Neural progenitor cell (in vitro differentiated cells): ENCODE measurements at places on chromosomes 7 and 10.

- H3K27ac ChIP-seq = no peak overlapping the region
- no peaks in the 10 kb centered on the region for H3K27me3 ChIP-seq
- H3K4me1 ChIP-seq = peaks cover 16% of the 10 kb centered on the region
- DNase-seq = no peak
- no peak overlapping the region for H3K4me3 ChIP-seq
Observed at GRCh38 chr10:90732581-90732980, 125.3 kb downstream of the HTR7 start.

GRCh38 chr10:69130251-69130650 is 6.3 kb downstream of the VPS26A start:
- H3K36me3 ChIP-seq = peaks cover 14% of the 10 kb centered on the region
- H3K4me1 ChIP-seq = peaks cover 4% of the 10 kb centered on the region
- no peak overlapping the region for H3K27ac ChIP-seq
- no peak for DNase-seq
- no peak overlapping the region for H3K4me3 ChIP-seq

- H3K4me1 ChIP-seq = no peaks in the 10 kb centered on the region
- no peaks in the 10 kb centered on the region for H3K36me3 ChIP-seq
- DNase-seq = no peak
- H3K4me3 ChIP-seq = no peak overlapping the region
- H3K27me3 ChIP-seq = no peaks in the 10 kb centered on the region
Observed at GRCh38 chr7:80635998-80636397, 2.4 kb upstream of the CD36 start.

- H3K27ac ChIP-seq = no peak overlapping the region
- H3K4me3 ChIP-seq = no peak overlapping the region
- peaks cover 100% of the 10 kb centered on the region for H3K27me3 ChIP-seq
- no peaks in the 10 kb centered on the region for H3K36me3 ChIP-seq
- no peak for DNase-seq
Observed at GRCh38 chr7:27124096-27124901, 6.3 kb downstream of the HOXA4 start.

DNA sequence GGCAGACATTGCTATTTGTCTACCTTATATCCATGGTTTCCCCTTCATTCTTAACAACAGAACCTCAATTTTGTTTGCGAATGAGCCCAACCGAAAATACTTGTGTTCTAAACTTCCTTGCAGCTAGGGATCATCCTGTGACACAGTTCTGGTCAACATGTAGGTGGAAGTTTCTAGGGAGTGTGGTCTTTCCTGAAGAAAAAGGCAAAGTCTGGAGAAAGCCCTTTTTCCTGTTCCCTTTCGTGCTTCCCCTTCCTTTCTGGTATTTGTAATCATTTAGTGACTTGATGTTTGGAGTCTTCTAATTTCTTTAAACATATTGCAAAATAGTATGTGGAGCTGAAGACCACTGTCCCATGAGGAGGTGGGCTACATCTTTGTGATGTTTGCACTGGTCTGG is 2.9 kb upstream of the IFRD1 start:
- no peaks in the 10 kb centered on the region for H3K27me3 ChIP-seq
- no peak overlapping the region for H3K4me3 ChIP-seq

DNA sequence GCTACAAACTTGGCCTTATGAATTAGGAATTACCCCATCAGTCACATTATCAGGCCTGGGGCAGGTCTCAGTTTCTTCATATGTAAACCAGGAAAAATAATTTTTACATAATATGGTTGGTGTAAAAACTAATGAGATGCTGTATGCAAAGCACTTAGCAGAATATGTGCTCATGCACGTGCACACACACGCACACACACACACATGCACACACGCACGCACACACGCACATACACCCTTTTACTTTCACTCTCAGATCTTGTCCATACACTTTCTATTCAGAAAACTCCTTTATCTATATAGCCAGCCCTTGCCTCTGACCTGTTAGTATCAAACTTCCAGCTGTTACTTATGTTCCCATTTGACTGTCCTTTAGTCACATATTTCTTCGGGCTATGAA is 92.7 kb downstream of the CREB5 start:
- no peak for DNase-seq
- peaks cover 3% of the 10 kb centered on the region for H3K4me1 ChIP-seq
- H3K36me3 ChIP-seq = no peaks in the 10 kb centered on the region

- DNase-seq = no peak
- H3K27me3 ChIP-seq = no peaks in the 10 kb centered on the region
- H3K27ac ChIP-seq = no peak overlapping the region
Observed at GRCh38 chr7:131455001-131455400, 101.4 kb downstream of the PODXL start.

DNA sequence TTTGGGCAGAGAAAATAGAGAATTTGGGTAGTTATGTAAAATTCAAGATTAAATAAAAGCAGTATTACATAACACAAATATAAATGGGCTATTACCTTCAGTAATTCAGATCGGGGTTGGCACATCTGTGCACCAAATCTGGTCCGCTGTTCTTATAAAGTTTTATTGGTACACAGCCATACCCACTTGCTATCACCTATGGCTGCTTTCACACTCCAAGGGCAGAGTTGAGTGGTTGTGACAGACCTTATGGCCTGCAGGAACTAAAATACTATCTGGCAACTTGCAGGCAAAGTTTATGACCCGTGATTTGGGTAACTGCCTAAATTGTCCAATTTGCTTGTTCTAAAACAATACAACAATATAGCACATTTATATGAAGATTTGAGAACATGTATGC is 249.3 kb downstream of the DIP2C start:
- no peaks in the 10 kb centered on the region for H3K4me1 ChIP-seq
- no peak overlapping the region for H3K4me3 ChIP-seq
- no peak overlapping the region for H3K27ac ChIP-seq
- no peaks in the 10 kb centered on the region for H3K27me3 ChIP-seq
- no peaks in the 10 kb centered on the region for H3K36me3 ChIP-seq

GRCh38 chr10:78915190-78915518 is 153.6 kb upstream of the ZMIZ1 start:
- DNase-seq = no peak
- H3K27ac ChIP-seq = no peak overlapping the region
- no peaks in the 10 kb centered on the region for H3K36me3 ChIP-seq
- no peak overlapping the region for H3K4me3 ChIP-seq
- peaks cover 40% of the 10 kb centered on the region for H3K4me1 ChIP-seq
- peaks cover 50% of the 10 kb centered on the region for H3K27me3 ChIP-seq

DNA sequence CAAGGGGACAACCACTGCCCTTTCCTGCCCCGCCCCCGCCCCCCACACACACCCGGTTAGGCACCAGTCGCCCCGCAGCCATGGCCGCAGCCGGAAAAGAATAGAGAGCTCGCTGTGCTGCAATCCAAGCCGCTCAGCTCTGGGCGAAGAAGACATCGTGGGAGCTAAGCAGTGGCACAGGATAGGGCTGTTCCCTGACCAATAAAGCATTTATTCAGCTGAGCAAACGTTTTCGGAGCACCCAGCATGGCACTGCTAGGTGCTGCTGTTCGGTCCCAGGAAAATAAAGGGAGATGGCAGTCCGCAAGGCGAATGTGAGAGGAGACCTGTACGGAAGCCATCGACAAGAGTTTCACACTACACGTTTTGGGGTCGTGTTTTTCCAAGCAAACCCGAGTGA is 18.3 kb downstream of the SKIDA1 start:
- H3K36me3 ChIP-seq = peaks cover 8% of the 10 kb centered on the region
- H3K27me3 ChIP-seq = no peaks in the 10 kb centered on the region
- peak overlapping the region; percentile 99 for H3K4me3 ChIP-seq

GRCh38 chr10:7767209-7767608 is 20.6 kb downstream of the KIN start:
- H3K4me3 ChIP-seq = no peak overlapping the region
- no peak overlapping the region for H3K27ac ChIP-seq
- H3K36me3 ChIP-seq = peaks cover 15% of the 10 kb centered on the region
- DNase-seq = no peak
- no peaks in the 10 kb centered on the region for H3K27me3 ChIP-seq
- H3K4me1 ChIP-seq = no peaks in the 10 kb centered on the region

DNA sequence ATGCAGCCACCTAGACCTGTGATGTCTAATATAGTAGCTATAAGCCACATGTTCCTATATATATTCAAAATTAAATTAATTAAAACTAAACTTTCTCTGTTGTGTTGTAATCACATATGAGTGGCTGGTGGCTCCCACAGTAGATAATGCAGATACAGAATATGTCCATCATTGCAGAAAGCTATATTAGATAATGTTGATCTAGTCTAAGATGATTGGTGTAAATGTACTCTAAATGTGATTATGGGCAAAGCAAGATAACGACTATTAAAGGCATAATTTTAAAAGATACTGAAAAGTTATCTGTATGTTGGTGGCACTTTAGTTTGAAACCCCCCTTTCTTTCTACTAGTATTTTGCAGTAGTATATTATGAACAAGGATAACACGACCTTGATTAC is 5.7 kb upstream of the HGF start:
- no peak for DNase-seq
- no peaks in the 10 kb centered on the region for H3K4me1 ChIP-seq
- H3K4me3 ChIP-seq = no peak overlapping the region
- no peaks in the 10 kb centered on the region for H3K36me3 ChIP-seq
- no peak overlapping the region for H3K27ac ChIP-seq

DNA sequence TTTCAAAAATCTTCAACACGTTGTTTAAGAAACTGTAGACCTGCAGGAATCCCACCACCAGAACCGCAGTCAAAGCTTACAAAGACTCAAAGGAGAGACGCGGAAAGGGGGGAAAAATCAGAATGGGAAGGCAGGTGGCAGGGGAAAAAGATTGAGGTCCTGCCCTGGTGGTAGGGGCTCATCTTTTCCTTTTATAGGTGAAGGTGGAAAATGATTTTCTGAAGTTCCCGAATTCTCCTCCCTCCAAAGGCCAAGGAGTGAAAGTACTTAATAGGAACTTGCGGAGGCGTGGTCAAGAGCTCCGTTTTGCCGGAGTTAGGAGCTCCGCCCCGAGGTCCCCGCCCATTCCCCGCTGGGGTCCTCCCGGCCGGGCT is 724 bp downstream of the BBIP1 start:
- H3K4me1 ChIP-seq = peaks cover 19% of the 10 kb centered on the region
- DNase-seq = peak; percentile 98
- peak overlapping the region; percentile 98 for H3K27ac ChIP-seq
- peak overlapping the region; percentile 86 for H3K4me3 ChIP-seq

DNA sequence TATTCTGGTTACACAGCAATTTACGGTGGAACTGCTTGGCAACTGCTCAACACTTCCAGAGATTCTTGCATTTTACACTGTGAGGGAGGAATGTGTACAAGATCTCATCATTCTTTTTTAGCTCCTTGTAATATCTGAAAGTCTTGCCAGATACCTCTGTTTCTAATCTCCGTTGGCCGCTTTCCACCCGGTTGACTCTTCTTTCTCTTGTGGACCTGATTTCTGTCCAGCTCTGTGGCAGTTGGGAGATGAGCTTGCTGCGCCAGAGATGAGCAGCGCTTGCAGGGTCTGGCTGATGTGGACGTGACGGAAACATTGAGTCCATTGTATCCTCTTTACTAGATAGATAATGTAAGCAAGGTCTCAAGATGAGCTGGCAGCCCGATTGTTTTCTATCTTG is 27.6 kb downstream of the SPAG6 start:
- H3K27me3 ChIP-seq = no peaks in the 10 kb centered on the region
- H3K36me3 ChIP-seq = no peaks in the 10 kb centered on the region
- H3K27ac ChIP-seq = no peak overlapping the region

DNA sequence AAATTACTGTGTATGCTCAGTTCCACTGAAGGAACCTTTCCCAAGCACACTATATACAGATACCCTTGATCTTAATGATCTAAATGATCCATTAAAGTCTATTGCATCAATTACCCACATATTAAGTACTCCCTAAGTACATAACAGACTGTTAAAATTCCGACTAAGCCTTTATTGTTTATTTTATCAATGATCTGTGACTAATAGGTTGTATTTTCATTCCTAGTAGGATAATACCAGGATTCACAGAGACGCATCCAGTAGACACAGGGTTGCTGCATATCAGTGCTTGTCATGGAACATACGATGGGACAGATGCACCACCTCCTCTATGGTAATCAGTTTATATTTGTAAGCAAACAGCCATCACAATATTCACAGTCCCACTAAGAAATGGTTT is 159.6 kb upstream of the SLC26A5 start:
- H3K4me3 ChIP-seq = no peak overlapping the region
- no peaks in the 10 kb centered on the region for H3K4me1 ChIP-seq
- no peak overlapping the region for H3K27ac ChIP-seq
- no peaks in the 10 kb centered on the region for H3K27me3 ChIP-seq

DNA sequence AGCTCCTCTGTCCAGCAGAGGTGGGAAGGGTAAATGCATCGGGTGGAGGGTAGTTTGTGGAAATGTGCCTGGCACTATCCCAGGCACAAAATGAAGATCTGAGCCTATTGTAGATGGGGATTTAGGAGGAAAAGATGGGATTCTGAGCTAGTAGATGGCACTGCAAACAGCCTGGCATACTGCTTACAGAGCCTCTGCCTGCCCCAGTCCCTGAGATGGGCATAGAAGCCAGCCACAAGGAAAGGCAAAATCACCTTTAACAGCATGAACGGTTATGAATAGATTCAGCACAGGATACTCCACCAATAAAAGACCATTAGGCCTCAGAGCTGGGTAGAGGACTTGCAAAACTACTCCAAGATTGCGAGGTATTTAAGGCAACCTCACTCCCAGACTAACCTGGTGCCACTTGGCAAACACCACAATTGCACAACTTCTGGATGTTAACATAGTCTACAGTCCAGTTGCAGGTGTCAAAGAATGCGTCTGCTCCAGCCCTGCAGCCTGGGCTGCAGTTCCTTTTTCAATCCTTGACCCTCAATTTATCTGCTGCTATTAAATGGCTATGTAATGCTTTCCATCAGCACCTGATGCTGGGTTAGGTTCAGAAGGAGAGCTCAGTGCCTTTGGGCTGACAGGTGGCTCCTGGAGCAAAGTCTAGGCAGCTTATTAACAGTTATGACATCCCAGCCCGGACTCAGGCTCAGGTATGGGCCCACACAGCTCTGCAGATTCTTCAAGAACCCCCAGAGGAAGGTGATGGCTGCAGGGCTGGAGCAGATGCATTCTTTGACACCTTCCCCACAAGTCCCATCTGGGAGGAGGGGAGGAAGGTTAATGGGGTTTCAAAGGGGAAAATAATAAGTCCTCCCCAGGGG is 34.0 kb downstream of the CDHR3 start:
- H3K4me3 ChIP-seq = no peak overlapping the region
- H3K27ac ChIP-seq = no peak overlapping the region
- H3K4me1 ChIP-seq = no peaks in the 10 kb centered on the region

DNA sequence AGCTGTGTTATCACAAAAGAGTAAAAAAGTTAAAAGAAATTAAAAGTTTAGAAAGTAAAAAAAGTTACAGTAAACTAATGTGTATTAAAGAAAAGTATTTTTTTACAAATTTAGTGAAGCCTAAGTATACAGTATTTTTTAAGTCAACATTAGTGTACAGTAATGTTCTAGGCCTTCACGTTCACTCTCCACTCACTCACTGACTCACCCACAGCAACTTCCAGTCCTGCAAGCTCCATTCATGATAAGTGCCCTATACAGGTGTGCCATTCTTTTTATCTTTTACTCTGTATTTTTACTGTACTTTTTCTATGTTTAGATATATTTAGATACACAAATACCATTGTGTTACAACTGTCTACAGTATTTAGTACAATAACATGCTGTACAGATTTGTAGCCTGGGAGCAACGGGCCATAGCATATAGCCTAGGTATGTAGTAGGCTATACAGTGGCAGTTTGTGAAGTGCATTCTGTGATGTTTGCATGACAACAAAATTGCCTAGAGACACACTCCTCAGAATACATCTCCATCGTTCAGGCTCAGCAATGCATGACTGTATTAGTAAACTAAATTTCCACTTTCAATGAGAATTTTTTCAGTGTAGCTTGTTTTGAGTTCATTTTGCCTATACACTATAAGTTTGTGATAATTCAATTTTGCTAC is 539.9 kb upstream of the C7orf33 start:
- no peak overlapping the region for H3K4me3 ChIP-seq
- no peaks in the 10 kb centered on the region for H3K4me1 ChIP-seq
- no peaks in the 10 kb centered on the region for H3K27me3 ChIP-seq
- no peak for DNase-seq
